NCI-H1694 treated with DMSO at 0.1 percent for 48 hours (cell line): ENCODE measurements at places on chromosomes 5 and 9.
A peak's percentile ranks its signal among the peaks of the same experiment; 100 is the strongest.

- DNase-seq, result no peak
Observed at GRCh38 chr5:142057697-142058056, 44.9 kb upstream of the GNPDA1 start.

DNA sequence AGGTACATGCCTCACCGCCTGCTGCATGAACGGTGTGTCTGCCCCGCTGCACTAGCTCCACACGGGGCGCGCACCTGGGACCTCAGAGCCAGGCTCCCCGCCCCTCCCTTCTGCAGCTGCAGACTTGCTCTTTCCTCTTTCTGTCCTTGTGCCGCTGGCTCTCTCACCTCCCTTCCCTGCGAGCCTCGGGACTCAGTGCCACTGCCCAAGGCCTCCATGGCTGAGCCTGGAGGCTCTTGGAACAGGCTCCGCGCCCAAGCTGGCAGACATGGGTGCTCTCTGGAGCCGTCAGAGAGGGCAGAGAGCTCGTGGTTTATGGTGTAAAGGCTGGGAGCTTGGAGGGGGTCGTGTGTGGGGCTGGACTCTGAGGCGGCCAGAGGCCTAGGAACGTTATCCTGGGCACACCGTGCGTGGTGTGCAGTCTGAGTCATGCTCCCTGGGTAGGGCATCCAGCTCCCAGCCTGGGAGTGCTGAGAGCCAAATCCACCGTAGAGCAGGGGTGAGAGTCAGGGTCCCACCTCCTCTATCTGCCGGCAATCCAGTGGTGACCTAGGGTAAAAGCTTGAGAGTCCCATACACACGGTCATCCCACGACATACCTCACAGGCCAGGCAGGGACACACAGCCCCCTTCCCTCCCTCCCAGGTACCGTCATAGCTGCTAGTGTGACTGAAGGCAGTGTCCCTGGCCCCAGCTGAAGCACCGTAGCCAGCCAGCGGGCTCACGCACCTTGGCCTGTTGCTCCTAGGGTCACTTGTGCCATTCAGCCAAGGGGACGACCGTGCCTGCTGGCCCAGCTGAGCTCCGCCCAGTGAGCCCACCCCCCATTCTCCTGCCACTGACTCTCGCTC, 22.4 kb downstream of the GOLGA2 start:
- DNase-seq, result no peak

GRCh38 chr5:31470608-31471007, 61.3 kb downstream of the DROSHA start:
- DNase-seq, result no peak

- no peak for DNase-seq
Observed at GRCh38 chr5:143492783-143493182, 89.3 kb upstream of the NR3C1 start.

DNA sequence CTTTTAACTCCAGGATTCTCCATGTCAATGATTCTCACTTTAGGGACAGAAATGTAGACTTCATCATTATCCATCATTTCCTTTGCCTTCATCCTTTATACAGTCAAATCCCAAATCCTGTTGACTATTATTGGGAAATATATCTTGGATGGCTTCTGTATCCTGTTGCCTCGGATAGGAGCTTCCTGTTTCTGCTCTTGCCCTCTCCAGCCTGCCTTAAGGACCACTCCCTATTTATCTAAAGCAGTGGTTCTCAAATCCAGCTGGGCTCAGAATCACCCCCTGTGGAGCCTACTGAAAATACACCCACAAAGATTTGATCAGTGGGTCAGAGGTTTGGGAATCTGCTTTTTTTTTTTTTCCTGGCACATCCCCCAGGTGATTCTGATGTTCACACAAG, 8.5 kb downstream of the AFAP1L1 start:
- DNase-seq, result no peak

DNA sequence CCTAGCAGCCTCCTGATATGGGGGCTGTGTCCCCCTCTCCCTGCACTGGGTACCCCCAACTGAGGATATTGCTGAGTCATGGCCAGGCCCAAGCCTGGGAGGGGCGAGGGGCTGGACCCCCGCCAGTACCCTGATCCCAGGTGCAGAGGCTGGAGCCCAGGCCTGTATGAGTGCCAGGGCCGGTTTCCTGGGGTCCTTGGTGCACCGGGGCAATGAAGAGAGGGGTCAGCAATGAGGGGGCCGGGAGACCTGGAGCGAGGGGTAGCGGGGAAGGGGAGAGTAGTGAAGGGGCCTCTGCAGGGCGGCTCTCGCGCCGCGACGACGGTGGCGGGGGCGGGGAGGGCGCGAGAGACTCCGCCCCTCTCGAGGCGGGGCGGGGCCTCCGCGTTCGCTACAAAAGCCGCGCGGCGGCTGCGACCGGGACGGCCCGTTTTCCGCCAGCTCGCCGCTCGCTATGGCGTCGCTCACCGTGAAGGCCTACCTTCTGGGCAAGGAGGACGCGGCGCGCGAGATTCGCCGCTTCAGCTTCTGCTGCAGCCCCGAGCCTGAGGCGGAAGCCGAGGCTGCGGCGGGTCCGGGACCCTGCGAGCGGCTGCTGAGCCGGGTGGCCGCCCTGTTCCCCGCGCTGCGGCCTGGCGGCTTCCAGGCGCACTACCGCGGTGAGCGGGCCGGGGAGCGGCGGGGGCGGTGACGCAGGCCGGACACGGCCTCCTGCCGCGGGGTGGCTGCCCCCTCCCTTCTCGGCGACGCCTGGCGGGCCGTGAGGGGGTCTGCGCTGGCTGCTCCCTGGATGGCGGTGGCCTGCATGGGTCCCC, at the start of gene SQSTM1:
Gene SQSTM1 (plus strand): TSS at position 423 of the 815 bp plus-strand sequence. CDS start 32 bp downstream, at position 455.
- DNase-seq, result no peak

DNA sequence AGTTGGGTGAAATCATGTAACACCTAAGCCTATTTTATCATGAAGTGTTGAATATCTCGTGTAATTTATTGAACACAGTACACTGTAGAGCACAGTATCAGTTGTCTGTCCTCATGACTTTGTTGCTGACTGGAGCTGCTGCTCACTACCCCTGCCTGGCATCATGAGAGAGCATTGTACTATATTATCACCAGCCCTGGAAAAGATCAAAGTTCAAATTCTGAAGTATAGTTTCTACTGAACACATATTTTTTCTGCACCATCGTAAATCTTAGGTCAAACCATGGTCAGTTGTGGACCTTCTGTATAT, 169.3 kb upstream of the RAI14 start:
- no peak for DNase-seq

GRCh38 chr5:124124711-124125229, 612.8 kb downstream of the CSNK1G3 start:
- peak; percentile 84 for DNase-seq

DNA sequence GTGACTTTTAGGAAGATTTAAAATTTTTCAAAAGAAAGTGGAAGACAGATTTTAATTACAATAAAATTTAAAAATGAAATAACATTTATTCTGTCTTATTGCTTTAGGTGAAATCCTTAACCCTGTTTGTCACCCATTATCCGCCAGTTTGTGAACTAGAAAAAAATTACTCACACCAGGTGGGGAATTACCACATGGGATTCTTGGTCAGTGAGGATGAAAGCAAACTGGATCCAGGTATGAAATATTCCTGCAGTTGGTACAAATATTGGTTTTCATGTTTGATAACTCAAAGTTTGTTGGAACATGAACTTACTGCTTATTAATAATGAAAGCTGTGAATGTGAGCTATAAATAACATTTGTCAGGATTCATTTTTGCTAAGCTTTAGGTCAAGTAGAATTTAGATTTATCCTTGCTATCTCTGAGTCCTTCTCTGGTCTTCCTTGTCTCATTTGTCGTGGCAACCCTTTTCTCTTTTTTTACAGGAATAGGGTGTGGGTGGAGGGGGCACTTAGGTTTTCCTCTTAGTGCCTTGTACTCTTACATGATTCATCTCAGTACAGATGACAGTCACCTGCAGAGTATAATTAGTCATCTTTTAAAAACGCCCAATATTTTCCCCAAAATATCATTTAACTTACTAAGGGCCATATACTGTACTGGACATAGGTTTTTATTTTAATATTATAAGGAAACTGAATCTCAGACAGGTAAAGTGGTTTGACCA, 95.3 kb upstream of the RASGRF2 start:
- DNase-seq, result no peak

DNA sequence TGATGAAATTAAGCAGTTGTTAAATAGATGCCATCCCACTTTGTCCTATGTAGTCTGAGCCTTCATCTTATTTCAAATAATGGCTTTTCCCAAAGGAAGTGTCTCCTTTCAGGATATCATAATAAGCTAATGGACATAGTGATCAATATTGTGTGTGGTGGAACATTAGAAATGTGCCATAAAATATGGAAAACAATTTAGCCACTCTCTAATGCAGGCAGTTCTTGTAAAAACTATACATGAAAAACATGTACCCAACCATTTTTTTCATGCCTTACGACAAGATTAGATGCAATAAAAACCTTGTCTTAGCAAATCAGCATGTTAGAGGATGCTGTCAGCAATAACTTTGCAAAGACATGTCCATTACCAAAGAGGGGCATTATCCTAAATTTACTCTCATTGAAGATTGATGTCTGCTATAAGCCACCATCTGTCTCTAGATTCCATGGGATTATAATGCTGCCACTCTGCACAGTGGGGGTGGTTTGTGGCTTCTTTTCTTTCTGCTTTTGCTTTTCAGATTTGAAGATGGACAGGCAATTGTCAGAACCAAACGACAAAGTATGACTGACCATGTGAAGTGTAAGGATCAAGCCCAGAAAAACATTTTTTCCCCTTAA, 724.0 kb upstream of the ZNF608 start:
- DNase-seq, result peak; percentile 41

- DNase-seq, result no peak
Observed at GRCh38 chr9:4936823-4937222, 48.2 kb upstream of the JAK2 start.

DNA sequence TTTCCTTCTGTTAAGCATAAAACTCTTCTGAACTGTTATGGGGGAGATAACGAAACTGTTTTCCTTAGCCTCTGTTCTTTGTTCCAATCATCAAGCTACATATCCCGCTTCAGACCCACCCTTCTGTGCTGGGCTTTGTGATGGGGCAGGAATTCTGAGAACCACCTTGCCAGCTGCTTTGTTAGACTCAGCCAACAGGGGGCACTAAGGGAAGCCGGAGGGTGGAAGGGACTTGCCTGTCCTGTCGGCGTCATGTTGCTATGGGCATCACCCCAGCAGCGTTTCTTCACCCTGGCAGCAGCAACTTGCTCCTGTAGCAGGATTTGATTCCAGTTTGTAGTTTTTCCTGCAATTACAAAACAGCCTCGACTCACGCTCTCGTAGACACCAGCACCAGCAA, 169.1 kb downstream of the CAAP1 start:
- DNase-seq, result peak; percentile 77

- DNase-seq, result no peak
Observed at GRCh38 chr9:81002242-81002641, 687.1 kb downstream of the TLE1 start.

DNA sequence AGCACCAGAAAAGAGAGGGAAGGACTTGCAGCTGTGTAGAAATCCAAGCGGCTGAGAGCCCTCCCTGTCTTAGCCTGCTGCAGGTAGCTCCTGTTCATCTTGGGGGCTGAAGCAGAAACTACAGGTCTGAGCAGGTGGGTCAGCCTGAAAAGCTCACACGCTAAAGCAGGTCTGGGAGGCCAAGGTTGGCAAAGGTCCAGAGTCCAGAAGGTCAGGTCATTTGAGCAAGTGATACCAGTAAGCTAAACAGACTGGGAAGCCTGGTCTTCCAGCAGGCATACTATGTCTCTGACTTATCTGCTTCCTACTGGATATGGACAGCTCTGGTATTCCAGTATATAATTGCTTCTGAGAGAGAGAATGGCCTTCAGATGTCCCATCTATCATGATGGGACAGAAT, 26.2 kb downstream of the PTCD2 start:
- no peak for DNase-seq

DNA sequence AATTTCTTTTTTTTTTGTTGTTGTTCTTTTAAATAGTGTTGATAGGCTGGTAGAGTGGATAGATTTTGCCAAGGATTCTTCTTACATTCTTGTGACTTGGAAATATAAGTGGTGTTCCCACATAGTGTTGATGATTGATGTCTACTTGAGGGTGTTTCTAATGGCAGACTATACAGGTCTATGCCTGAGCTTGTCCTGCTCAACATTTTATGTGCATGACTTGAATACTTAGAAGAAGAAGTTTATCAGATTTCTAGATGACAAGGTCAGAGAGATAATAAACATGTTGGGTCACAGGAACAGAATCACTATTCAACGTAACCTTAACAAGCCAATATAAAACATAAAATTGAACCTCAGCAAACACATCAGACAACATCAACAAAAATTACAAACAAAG, 24.2 kb downstream of the XRCC4 start:
- no peak for DNase-seq

- peak; percentile 36 for DNase-seq
Observed at GRCh38 chr5:11075035-11075805, 314.2 kb upstream of the DAP start.

DNA sequence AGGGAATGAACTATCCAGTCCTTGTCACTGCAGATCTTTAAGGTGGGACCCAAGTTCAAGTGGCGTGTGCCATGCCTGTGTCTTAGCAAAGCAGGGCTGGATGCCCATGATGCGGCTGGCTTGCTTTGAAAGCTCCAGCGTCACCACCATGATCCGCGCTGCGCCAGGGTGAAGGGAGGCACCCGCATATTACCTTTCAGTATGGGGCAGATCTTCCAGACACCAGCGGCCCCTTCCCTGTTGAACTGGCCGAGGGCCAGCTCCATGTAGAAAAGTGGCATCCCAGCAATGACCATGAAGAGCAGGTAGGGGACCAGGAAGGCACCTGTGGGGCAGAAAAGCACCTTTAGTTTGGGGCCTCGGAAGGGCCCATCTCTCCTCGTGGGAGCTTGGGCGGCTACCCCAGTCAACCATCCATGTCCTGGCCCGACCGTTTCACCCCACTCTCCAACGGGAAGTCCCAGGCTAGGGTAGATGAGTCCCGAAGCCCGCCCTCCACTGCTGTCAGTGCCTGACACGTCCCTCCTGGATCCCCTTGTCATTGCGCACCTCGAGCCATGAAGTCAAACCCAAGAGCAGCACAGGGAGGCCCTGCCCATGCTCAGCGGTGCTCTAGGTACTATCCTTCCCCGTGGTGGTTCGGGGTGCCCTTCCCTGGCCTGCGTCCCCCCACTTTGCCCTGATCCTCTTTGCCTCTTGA, 3.9 kb downstream of the SLC6A3 start:
- DNase-seq, result no peak

DNA sequence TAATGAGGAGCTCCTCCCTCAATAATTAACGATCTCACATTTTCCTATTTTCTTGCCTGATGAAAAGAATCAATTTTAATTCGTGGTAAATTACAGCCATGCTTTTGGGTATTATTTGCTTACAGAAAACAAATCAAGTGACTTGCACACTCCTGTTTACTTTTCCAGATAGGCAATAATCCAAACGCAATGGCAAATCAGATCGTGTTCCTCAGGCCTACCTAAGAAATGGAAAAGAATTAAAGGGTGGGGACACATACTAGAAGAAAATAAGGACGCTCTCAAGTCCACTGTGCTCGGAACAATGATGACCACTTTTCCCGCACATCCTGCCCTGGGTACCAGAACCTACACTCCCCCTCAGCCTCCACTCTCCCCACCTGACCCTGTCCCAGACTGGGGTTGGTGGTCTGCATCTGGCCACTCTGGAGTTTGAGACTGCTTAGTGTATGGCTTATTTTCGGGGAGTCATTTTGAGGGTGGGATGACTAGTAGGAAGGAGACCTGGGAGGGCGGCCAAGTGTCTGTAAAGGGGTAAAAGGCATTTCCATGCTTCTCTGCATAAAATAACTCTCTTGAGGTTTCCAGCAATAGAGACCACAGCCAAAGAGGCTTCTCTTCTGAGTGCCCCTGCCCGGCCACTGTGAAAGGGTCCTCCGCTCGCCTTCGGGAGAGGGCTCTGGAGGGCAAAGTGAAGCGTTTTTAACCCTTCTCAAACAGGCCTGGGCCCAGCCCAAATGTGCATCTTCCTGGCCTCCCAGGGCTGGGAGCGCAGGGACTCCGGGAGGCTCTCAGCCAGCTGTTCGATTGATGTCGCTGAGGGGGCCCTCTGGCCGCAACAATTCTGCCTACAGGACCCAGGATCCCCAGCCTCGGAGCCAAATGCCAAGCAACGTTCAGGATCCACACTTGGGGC, 4.5 kb upstream of the OTP start:
- no peak for DNase-seq
